Bladder microvascular endothelial cell (primary cell): ENCODE measurements at places on chromosomes 5 and 9. TPM values are rescaled to one million over a fixed set of nuclear protein-coding genes. Genes with fewer than 3 reads are reported as not detected.

Gene TLN1
- total RNA-seq = 184 and 408 TPM in 2 replicates

Gene PDLIM4
- 15.7 and 27.6 TPM in 2 replicates for total RNA-seq

Gene LECT2
- total RNA-seq = not detected in 2 replicates

Gene SPATA31C1
- not detected in 2 replicates for total RNA-seq

Gene SLC6A3
- not detected in 2 replicates for total RNA-seq

Gene CDK7
- total RNA-seq = 29.5 and 47.3 TPM in 2 replicates

Gene PRUNE2
- total RNA-seq = 4.9 and 25.7 TPM in 2 replicates

Gene ZNF483
- total RNA-seq = 0.81 and 2.1 TPM in 2 replicates

Gene PRELID2
- total RNA-seq = 17.0 and 26.1 TPM in 2 replicates

Gene F12
- 0.69 and 1.3 TPM in 2 replicates for total RNA-seq

Gene MARCOL
- not detected in 2 replicates for total RNA-seq

Gene GABRG2
- not detected in 2 replicates for total RNA-seq

Gene KCNV2
- total RNA-seq = not detected in 2 replicates

Gene AQP7
- total RNA-seq = 0.16 TPM in 1 of 2 replicates, not detected in the other

Gene DNM1
- total RNA-seq = 0.16 and 0.69 TPM in 2 replicates

Gene ZFYVE16
- total RNA-seq = 22.7 and 48.6 TPM in 2 replicates

Gene PCDHGB6
- total RNA-seq = 1.6 and 3.9 TPM in 2 replicates

Gene LIFR
- total RNA-seq = 50.7 and 66.2 TPM in 2 replicates

Gene CBY3
- 0.16 TPM in 1 of 2 replicates, not detected in the other for total RNA-seq

Gene FAM219A
- total RNA-seq = 8.6 and 15.9 TPM in 2 replicates

Gene C5orf52
- not detected in 2 replicates for total RNA-seq

Gene PHYHD1
- total RNA-seq = 0.44 and 0.65 TPM in 2 replicates

Gene NEURL1B
- 5.1 and 17.8 TPM in 2 replicates for total RNA-seq

Gene REEP2
- 0.65 and 3.8 TPM in 2 replicates for total RNA-seq
